ENCODE measurements at places on chromosomes 7 and 10. TPM values are rescaled to one million over a fixed set of nuclear protein-coding genes. Genes with fewer than 3 reads are reported as not detected.

The IDI2 gene
- not detected for total RNA-seq

The ERV3-1 gene
- total RNA-seq, result 6.5 TPM

The C10orf105 gene
- under 0.01 TPM for total RNA-seq

The COL26A1 gene
- not detected for total RNA-seq

The ZNF783 gene
- 11.7 TPM for total RNA-seq

The MMD2 gene
- not detected for total RNA-seq

The CPVL gene
- total RNA-seq, result 0.16 TPM

The SVIL gene
- total RNA-seq, result 122 TPM

The IFIT2 gene
- total RNA-seq, result 9.1 TPM

The CDHR1 gene
- not detected for total RNA-seq

The PTPRN2 gene
- 0.34 TPM for total RNA-seq

The GNGT1 gene
- not detected for total RNA-seq

The COL28A1 gene
- total RNA-seq, result 0.16 TPM

The CXCL12 gene
- total RNA-seq, result 54.7 TPM

The ABCB1 gene
- total RNA-seq, result 3.8 TPM

The EFCAB10 gene
- total RNA-seq, result not detected

The CHCHD1 gene
- total RNA-seq, result 23.6 TPM

The ASIC3 gene
- not detected for total RNA-seq

The PCLO gene
- under 0.01 TPM for total RNA-seq

The CYP26C1 gene
- under 0.01 TPM for total RNA-seq

The ARPC1A gene
- 265 TPM for total RNA-seq

The ALOX5 gene
- under 0.01 TPM for total RNA-seq

The CTNNA3 gene
- total RNA-seq, result not detected

The COPS6 gene
- 82.7 TPM for total RNA-seq

The PTPN20 gene
- 0.09 TPM for total RNA-seq

The TMEM26 gene
- 2.5 TPM for total RNA-seq

The CWF19L1 gene
- total RNA-seq, result 15.1 TPM

The LRRC18 gene
- not detected for total RNA-seq

The NUTM2D gene
- total RNA-seq, result 1.6 TPM

The NME8 gene
- not detected for total RNA-seq

The PDZD7 gene
- total RNA-seq, result 2.0 TPM

The CCDC136 gene
- total RNA-seq, result 18.1 TPM

The FLNC gene
- 209 TPM for total RNA-seq

The ASB10 gene
- not detected for total RNA-seq

The SPDYE16 gene
- under 0.01 TPM for total RNA-seq

Data from bronchial smooth muscle cell (primary cell).